CD4-positive, CD25-positive, alpha-beta regulatory T cell (primary cell): ENCODE measurements at places on chromosomes 7 and 10. TPM values are rescaled to one million over a fixed set of nuclear protein-coding genes. Genes with fewer than 3 reads are reported as not detected.

DNA sequence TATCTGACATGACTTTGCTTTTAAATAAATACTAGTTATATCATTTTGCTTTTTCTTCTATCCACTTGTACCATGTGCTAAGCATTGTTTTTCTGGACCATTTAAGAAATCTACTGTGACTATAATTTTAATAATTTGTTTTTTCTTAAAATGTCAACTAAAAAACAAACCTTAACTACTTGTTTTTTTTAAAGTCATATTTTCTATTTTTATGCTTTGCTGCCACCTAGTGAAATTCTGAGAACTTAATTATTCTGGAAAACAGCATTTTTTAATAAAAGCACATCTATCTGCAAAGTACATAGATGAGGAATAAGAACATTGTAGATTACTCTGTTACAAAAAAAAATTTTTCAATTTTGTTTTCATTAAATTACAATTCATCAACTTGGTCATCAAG, 47.4 kb downstream of the ORC5 start:
- H3K4me1 ChIP-seq = no peaks in the 10 kb centered on the region
- DNase-seq = no peak
- no peaks in the 10 kb centered on the region for H3K27me3 ChIP-seq
- H3K4me3 ChIP-seq = no peak overlapping the region

Gene AS3MT
- polyA plus RNA-seq = not detected

- no peak overlapping the region for H3K27ac ChIP-seq
- no peaks in the 10 kb centered on the region for H3K36me3 ChIP-seq
- DNase-seq = no peak
- H3K4me3 ChIP-seq = no peak overlapping the region
Observed at GRCh38 chr7:146232604-146233003, 116.0 kb downstream of the CNTNAP2 start.

DNA sequence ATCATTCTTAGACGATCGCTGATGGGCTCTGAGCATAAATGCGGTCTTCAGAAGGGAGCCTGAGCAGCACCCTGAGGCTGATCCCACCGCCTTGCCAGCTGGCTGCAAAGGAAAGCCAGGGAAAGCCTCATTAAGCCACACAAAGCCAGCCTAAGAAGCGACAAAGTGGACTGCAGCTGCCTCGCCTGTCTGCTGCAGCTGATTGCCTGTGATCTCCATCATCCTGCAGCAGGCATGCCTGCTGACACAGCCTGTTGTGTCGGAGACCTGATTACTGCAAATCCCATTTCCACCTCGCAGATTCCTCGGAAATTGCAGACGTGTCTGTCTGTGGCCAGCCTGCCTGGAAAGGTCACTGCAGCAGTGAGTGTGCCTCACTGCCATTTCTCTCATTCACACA, 1087.0 kb upstream of the AUTS2 start:
- no peaks in the 10 kb centered on the region for H3K36me3 ChIP-seq
- H3K4me1 ChIP-seq = no peaks in the 10 kb centered on the region
- no peaks in the 10 kb centered on the region for H3K27me3 ChIP-seq
- H3K4me3 ChIP-seq = no peak overlapping the region
- no peak for DNase-seq
- no peak overlapping the region for H3K27ac ChIP-seq

GRCh38 chr7:100407285-100408180, 21.0 kb downstream of the ZCWPW1 start:
- peak; percentile 64 for DNase-seq
- no peak overlapping the region for H3K27ac ChIP-seq
- H3K4me1 ChIP-seq = no peaks in the 10 kb centered on the region
- H3K36me3 ChIP-seq = no peaks in the 10 kb centered on the region

DNA sequence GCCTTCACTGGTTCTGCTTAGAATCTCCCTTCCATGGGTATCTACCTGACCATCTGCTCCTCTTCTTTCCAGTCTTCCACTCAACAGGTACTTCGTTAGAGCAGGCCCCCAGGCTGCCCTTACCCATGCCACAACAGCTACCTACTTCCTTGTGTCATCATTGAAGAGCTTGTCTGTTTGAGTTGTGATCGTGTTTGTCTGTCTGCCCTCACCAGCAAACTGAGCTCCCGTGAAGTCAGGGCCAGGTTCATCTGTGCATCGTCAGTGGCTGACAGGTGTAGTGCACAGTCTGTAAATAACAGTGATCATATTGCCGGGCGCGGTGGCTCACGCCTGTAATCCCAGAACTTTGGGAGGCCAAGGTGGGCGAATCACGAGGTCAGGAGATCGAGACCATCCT, 5.0 kb downstream of the NIPSNAP2 start:
- no peaks in the 10 kb centered on the region for H3K27me3 ChIP-seq
- no peak for DNase-seq
- H3K27ac ChIP-seq = no peak overlapping the region
- H3K4me1 ChIP-seq = peaks cover 6% of the 10 kb centered on the region

DNA sequence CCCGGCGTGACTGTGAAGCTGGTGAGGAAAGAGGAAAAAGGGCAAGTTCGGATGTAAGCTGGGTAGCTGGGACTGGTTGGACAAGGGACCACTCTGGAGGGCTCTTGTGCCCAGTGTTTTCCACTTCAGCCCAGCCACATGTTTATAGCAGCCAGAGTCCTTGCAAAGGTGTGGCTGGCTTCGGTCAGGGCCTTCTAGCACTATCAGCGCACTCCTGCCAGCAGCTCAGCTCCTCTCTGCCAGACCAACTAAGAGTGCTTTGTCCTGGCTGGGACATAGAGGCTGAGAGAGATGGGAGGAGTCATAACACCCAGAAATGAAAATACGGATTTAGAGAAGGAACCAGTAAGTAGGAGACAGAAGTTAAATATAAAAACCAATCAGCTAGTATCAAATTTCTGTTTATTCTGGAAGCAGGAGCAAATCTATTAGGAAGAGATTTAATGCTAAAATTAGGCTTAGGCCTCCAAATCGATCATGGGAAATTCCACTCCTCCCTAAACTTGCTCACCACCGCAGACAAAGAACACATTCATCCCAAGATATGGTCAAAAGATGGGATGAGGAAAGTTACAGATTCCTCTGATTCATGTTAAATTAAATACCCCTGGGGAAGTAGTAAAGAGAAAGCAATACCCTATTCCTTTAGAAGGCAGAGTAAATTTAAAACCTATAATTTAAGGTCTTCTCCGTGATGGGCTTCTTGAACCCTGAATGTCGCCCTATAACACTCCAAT, 135.0 kb downstream of the RALA start:
- no peaks in the 10 kb centered on the region for H3K4me1 ChIP-seq
- no peak overlapping the region for H3K4me3 ChIP-seq
- H3K27ac ChIP-seq = no peak overlapping the region
- H3K27me3 ChIP-seq = no peaks in the 10 kb centered on the region
- no peaks in the 10 kb centered on the region for H3K36me3 ChIP-seq
- no peak for DNase-seq

Gene TMEM229A
- polyA plus RNA-seq = not detected

Gene SEC61G
- 239 TPM for polyA plus RNA-seq

Gene MKI67
- polyA plus RNA-seq = 0.98 TPM

Gene PPP1R17
- polyA plus RNA-seq = not detected

GRCh38 chr10:17687117-17687831, 43.3 kb downstream of the STAM start:
- peak overlapping the region; percentile 39 for H3K27ac ChIP-seq
- H3K4me1 ChIP-seq = peaks cover 53% of the 10 kb centered on the region
- H3K4me3 ChIP-seq = peak overlapping the region; percentile 83
- peaks cover 48% of the 10 kb centered on the region for H3K36me3 ChIP-seq
- H3K27me3 ChIP-seq = no peaks in the 10 kb centered on the region

DNA sequence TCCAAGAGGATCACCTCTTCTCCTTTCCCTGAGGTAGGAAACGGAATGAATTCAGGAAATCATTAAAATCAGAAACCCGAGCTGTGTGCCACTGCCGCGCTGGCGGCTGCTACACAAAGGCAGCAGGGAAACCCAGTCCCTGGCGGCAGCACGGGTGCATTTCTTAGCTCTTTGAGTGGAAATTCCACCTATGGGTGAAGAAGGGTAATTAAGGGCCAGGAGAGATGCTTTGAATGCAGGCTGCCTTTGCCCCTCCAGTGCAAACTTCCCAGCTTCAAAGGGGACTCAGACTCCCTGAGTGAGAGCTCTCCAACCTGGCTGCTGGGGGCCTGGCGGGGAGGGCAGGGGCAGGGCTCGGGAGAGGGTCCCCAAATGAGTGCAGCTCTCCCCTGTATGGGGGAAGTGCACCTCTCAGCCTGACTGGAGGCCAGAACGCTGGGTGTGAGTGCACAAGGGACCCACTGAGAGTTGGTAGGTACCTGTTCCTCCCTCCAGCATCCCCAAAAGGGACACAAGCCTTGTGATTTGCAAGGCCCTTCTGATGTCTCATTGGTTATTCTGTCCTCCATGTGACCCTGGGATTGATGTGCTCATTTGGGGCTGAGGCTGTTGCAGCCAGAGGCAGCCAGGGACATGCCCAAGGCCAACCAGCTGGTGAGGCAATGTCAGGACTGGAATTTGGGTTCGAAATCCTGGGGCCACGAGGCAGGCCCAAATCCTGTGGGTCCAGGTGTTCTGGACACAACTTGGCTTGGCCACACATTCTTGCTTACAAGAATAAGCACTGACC, 16.3 kb upstream of the ZMIZ1 start:
- peaks cover 35% of the 10 kb centered on the region for H3K4me1 ChIP-seq
- H3K27ac ChIP-seq = no peak overlapping the region
- H3K4me3 ChIP-seq = no peak overlapping the region
- H3K36me3 ChIP-seq = no peaks in the 10 kb centered on the region

Gene PRSS37
- not detected for polyA plus RNA-seq

Gene CPXM2
- not detected for polyA plus RNA-seq

Gene CNPY1
- not detected for polyA plus RNA-seq

Gene LEP
- polyA plus RNA-seq = not detected

- DNase-seq = no peak
- H3K4me1 ChIP-seq = peaks cover 89% of the 10 kb centered on the region
- H3K4me3 ChIP-seq = peak overlapping the region; percentile 46
- H3K27me3 ChIP-seq = no peaks in the 10 kb centered on the region
- peaks cover 11% of the 10 kb centered on the region for H3K36me3 ChIP-seq
Observed at GRCh38 chr10:26485150-26485941, 47.2 kb downstream of the APBB1IP start.

DNA sequence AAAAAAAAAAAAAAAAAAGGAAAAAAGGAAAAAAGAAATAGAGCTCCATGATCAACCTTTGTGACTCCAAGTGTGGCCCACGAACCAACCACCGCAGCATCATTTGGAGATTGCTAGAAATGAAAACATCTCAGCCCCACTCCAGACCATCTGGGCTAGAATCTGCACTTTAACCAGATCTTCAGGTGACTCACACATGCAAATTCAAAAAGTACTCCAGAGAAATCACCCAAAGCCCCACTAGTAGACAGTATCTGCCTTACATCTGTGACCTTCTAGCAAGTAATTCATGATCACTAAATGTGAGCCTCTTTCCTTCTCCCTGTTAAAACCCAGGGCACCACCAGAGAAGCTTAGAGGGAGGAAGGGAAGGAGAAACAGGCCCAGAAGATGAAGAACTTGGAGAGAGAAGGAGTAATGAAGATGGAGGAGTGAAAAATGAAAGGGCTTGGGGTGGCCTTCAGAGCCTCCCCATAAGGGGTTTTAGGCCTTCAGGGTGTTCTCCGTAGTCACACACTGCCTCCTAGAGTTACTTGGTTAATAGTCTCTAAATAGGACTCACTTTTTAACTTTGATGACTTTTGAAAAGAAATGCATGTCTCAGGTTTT, 94.0 kb downstream of the SLC37A3 start:
- H3K27me3 ChIP-seq = no peaks in the 10 kb centered on the region
- peaks cover 4% of the 10 kb centered on the region for H3K4me1 ChIP-seq
- H3K4me3 ChIP-seq = no peak overlapping the region
- H3K27ac ChIP-seq = no peak overlapping the region

Gene HTR5A
- polyA plus RNA-seq = not detected

- no peaks in the 10 kb centered on the region for H3K27me3 ChIP-seq
- no peak overlapping the region for H3K4me3 ChIP-seq
- H3K27ac ChIP-seq = no peak overlapping the region
- H3K4me1 ChIP-seq = no peaks in the 10 kb centered on the region
Observed at GRCh38 chr7:84389242-84389641, 194.7 kb upstream of the SEMA3A start.

Gene CFAP46
- polyA plus RNA-seq = not detected

DNA sequence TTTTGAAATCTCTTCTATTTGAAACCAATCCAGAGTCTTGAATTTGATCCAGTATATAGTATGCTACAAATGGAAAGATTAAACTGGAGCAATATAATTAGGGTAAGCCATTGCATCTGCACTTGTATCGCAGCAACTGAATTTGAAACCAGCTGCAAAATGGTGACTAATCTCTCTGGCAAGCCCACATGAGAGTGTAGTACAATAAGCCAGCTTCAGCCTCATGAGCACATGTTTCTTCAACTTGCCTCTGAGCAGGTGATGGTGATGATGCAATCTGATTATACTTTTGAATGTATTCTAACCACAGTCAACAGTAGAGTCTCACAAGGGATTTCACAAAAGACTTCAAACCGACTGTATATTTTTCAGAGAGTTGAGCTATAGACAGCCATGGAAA, 829 bp upstream of the RPA3 start:
- H3K36me3 ChIP-seq = peaks cover 4% of the 10 kb centered on the region
- H3K4me1 ChIP-seq = peaks cover 8% of the 10 kb centered on the region
- H3K4me3 ChIP-seq = no peak overlapping the region
- no peaks in the 10 kb centered on the region for H3K27me3 ChIP-seq
- H3K27ac ChIP-seq = no peak overlapping the region
- DNase-seq = no peak

Gene MRPS24
- polyA plus RNA-seq = 167 TPM

GRCh38 chr10:45443101-45444009, 69.3 kb downstream of the ALOX5 start:
- no peaks in the 10 kb centered on the region for H3K4me1 ChIP-seq
- no peak overlapping the region for H3K27ac ChIP-seq
- no peaks in the 10 kb centered on the region for H3K27me3 ChIP-seq
- no peak for DNase-seq
- no peak overlapping the region for H3K4me3 ChIP-seq
- no peaks in the 10 kb centered on the region for H3K36me3 ChIP-seq

Gene ARHGAP22
- not detected for polyA plus RNA-seq

Gene SLC13A1
- not detected for polyA plus RNA-seq

DNA sequence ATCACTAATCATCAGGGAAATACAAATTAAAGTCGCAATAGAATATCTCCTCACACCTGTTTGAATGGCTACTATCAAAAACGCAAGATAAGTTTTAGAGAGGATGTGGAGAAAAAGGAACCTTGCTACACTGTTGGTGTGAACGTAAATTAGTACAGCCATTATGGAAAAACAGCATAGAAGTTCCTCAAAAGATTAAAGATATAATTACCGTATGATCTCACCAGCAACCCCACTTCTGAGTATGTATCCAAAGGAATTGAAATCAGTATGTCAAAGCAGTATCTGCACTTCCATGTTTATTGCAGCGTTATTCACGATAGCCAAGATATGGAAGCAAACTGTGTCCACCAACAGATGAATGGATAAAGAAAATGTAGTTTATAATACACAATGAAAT, 164.4 kb downstream of the ZNF365 start:
- no peaks in the 10 kb centered on the region for H3K27me3 ChIP-seq
- H3K4me3 ChIP-seq = no peak overlapping the region
- H3K4me1 ChIP-seq = no peaks in the 10 kb centered on the region
- no peaks in the 10 kb centered on the region for H3K36me3 ChIP-seq

- no peaks in the 10 kb centered on the region for H3K27me3 ChIP-seq
- H3K4me3 ChIP-seq = no peak overlapping the region
- H3K27ac ChIP-seq = peak overlapping the region; percentile 47
- DNase-seq = no peak
Observed at GRCh38 chr10:86401588-86402282, 35.1 kb upstream of the GRID1 start.

Gene CALHM3
- not detected for polyA plus RNA-seq
